ENCODE measurements at places on chromosomes 2 and 18. TPM values are rescaled to one million over a fixed set of nuclear protein-coding genes. Genes with fewer than 3 reads are reported as not detected.

- no peak for DNase-seq
These were observed 345.2 kb upstream of the SLC8A1 start for GRCh38 chr2:40797120-40797519.

GRCh38 chr2:106068451-106068850, 125.7 kb downstream of the UXS1 start:
- no peak for DNase-seq

- no peak for DNase-seq
These were observed 214.9 kb upstream of the TNP1 start for GRCh38 chr2:217074576-217075255.

The ARHGAP15 gene
- polyA plus RNA-seq, result 72.7 TPM

DNA sequence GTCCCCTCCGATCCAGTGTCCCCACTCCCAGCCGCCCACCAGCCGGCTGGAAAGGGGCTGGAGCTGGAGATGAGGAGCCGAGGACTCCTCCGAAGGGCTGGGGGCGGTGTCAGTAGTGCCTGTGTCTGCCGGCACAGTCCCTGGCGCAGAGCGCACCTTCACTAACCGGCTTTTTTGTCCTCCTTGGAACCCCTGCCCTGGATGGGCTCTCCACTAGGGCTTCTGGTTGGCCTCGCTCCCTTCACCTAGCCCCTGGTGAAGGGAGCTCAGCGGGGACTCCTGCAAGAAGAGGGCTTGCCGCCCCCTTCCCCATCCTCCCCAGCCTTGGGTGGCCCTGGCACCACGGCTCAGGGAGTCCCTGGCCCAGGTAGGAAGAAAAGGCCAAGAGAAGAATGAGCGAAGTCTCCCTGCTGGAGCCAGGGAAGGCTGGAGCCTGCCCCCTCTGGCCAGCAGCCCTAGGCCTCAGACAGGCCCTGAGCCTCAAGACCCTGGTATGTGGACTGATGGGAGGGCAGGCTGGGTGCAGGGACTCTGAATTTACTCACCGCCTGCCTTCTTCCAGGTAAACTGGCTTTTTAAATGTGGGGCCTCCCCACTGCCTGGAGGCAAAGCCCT, 570 bp upstream of the ECEL1 start:
- no peak for DNase-seq

The CIAO1 gene
- 73.1 TPM for polyA plus RNA-seq

All from GM12878 (cell line).